Stimulated activated CD4-positive, alpha-beta T cell treated with anti-CD3 and anti-CD28 coated beads, TNF-alpha, amount 100 ng/mL, for 4 hours (primary cell): ENCODE measurements at places on chromosomes 2 and 18.

DNA sequence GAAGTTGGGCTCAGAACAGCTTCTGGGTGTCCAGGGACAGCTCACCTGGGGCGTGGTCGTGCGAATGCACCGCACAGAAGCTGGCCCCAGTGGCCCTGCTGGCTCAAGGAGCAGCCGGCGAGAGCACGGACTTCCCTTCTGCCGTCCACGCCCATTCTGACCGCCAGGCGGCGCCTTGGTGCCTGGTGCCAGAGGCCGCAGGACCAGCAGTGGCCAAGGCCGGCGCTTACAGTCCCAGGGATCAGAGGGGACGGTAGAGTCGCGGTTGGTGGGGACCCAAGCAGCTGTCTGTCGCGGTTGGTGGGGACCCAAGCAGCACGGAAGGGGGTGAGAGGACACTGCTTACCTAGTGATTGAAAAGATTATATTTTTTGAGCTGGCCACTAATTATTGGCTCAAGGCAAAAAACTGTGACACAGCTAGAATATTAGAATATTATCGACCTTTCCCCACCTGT, 25.7 kb downstream of the NPPC start:
- DNase-seq: peak; percentile 33

- no peak for DNase-seq
Observed at GRCh38 chr2:12669036-12669435, 47.7 kb upstream of the TRIB2 start.

GRCh38 chr2:105371156-105371555, 27.7 kb downstream of the FHL2 start:
- no peak for DNase-seq

GRCh38 chr2:176471949-176472348, 202.7 kb downstream of the MTX2 start:
- DNase-seq: no peak

DNA sequence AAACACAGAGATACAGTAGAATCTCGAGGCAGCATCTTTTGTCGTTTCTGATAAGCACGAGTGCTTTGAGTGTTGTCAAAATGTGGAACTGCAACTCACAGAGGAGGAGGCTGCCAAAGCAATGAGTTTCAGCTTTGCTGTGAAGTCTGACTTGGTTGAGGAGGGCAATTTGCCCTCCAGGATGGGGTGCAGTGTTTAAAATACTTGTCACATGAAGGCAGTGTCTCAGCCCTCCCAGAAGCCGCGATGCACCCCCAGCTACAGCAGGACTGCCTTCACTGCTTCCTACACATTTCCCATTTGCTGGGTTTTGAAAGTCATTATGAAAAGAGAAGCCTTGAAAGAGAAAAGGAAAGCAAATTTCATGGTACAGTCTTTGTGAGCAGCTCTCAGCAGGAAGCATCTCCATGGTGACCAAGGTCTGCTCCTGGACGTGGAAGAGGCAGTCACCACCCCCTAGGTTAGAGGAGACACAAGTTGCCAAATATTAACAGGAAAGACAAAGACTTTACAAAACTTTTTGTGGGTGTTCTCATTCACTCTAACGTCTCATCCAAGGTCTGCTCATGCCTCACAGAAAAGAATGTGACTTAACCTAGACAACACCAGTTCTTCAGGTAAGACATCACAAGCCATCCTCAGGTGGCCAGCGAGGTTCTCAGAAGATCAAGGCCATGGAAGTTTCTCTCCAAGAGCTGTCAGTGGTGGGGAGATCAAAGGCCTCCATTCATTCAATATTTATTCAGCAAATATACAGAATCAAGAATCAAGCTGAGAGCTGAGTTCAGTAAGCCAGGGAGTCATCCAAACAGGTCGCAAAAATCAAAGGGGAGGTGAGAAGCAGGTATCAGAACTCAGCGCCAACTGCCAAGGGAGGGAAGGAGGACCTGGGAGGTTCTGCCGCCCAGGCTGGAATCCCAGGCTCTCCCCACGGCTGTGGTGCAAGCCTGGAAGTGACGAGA, 476.0 kb downstream of the EIPR1 start:
- no peak for DNase-seq

- DNase-seq: no peak
Observed at GRCh38 chr2:201172279-201172678, 10.7 kb upstream of the CASP10 start.

DNA sequence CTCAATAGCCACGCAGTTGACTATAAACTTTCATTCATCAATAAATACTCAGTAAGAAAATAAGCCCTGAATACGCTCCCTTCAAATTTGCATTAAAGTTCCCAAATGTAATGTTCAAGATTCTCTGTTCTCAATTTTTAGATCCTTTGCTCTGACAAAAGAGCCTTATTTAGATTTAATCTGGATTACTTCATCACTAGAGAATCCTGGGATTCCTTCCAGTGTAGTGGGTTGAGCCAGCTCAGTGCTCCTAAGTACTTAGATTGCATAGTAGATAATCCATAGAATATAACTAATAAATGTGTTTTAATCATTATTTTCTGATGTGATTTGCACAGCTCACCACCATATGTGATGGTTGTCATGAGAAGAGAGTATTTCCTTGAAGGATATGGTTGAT, 1286.2 kb downstream of the SUCLG1 start:
- DNase-seq: no peak

- DNase-seq: no peak
Observed at GRCh38 chr2:46181789-46182530, 115.2 kb upstream of the EPAS1 start.

GRCh38 chr2:231250698-231251097, 52.3 kb downstream of the ARMC9 start:
- no peak for DNase-seq

DNA sequence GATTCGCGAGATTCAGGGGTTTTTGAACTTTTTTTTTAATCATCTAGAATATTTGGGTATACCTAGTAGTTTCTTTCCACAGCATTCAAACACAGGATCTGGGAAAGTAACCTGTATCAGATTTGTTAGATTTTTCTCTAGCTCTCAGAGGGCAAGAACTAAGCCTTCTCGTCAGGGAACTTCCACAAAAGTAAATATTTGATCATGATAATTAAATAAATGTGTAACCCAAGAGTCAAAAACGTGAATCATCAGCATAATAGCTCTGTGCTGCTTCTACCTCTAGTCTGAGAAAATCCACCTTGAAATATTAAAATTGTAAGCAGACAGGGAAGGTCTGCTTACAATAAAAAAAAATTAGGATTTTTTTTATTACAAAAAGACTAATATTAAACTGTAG, 225.7 kb upstream of the SPOPL start:
- no peak for DNase-seq
